Activated T-cell treated with anti-CD3 and anti-CD28 coated beads, Interleukin-2, amount 50 U/mL, for 72 hours (primary cell): ENCODE measurements at places on chromosomes 16 and 17.

DNA sequence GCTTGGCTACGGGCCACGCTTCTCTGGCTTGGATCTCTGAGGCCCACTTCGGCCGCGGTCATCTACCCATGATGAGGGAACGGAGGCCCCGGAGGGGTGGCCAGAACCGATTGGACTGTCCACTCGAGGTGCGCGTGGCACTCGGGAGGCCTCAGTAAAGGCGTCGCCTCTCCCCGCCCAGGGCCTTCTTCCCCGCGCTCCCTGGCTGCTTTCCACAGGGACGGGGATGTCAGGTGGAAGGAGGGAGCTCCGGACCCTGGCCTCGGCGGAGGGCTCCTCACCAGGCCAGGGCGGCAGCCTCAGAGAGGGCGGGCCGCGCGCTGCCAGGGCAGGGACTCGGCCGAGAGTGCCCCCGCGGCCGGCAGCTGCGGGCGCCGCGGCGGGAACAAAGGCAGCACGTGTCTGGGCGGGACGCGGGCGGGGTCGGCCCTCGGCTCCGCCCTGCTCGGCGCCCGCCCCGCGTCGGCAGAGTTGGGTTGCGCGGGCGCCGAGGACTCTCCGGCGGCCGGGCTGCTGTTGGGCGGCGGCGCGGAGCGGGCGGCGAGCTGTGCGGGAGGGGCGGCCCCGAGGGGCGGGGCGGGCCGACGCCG lies 587 bp upstream of the CDK5R1 start:
- peak overlapping the region; percentile 87 for H3K4me3 ChIP-seq
- H3K27ac ChIP-seq = peak overlapping the region; percentile 94
- peaks cover 54% of the 10 kb centered on the region for H3K4me1 ChIP-seq
- H3K27me3 ChIP-seq = no peaks in the 10 kb centered on the region
- H3K36me3 ChIP-seq = peaks cover 18% of the 10 kb centered on the region

DNA sequence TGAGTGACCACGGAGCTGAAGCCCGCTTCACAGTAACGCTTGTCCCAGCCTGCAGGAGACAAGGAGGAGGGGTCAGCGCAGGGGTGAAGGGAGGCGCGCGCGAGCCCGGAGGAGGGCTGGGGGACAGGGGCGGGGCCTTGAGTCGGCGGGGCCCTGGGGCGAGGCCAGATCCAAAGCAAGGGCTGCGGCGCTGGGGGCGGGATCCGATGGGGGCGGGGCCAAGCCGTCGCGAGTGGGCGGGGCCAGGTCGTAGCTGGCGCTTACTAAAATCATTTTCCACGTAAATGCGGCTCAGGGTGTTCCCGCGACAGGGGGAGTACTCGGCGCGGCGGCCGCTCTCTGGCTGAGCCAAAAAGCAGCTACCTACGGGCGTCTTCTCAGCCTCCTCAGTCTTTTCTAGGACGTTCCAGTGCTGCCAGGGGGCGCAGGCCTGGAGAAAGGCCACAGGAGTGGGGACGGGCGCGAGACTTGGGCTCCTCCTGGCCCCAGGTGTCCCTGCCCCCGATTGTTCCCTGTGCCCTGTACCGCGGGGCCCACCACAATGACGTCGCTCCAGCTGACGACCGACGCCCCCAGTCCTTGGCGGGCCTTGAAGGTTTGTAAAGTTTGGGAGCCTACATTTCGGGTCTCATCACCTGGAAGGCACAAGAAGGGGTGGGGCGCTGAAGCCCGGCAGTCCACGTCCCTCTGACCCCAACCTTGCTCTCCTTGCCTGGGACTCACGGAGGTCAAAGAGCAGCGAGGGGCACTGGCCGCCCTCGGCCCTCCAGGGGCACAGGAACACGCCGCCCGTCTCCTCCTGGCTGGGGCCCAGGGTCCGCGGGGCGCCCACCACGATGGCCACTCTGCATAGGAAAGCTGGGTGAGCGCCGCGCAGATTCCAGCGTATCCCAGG lies 3.9 kb downstream of the ITGA2B start:
- no peaks in the 10 kb centered on the region for H3K36me3 ChIP-seq
- peak; percentile 90 for DNase-seq
- peaks cover 21% of the 10 kb centered on the region for H3K4me1 ChIP-seq
- H3K4me3 ChIP-seq = peak overlapping the region; percentile 80
- peaks cover 36% of the 10 kb centered on the region for H3K27me3 ChIP-seq

GRCh38 chr16:70656712-70657263 lies 10.4 kb downstream of the IL34 start:
- no peak overlapping the region for H3K4me3 ChIP-seq
- no peaks in the 10 kb centered on the region for H3K36me3 ChIP-seq
- no peaks in the 10 kb centered on the region for H3K27me3 ChIP-seq
- peaks cover 7% of the 10 kb centered on the region for H3K4me1 ChIP-seq

GRCh38 chr16:77555791-77556190 lies 121.0 kb upstream of the ADAMTS18 start:
- peaks cover 29% of the 10 kb centered on the region for H3K27me3 ChIP-seq
- H3K27ac ChIP-seq = no peak overlapping the region
- no peaks in the 10 kb centered on the region for H3K4me1 ChIP-seq
- no peak overlapping the region for H3K4me3 ChIP-seq

DNA sequence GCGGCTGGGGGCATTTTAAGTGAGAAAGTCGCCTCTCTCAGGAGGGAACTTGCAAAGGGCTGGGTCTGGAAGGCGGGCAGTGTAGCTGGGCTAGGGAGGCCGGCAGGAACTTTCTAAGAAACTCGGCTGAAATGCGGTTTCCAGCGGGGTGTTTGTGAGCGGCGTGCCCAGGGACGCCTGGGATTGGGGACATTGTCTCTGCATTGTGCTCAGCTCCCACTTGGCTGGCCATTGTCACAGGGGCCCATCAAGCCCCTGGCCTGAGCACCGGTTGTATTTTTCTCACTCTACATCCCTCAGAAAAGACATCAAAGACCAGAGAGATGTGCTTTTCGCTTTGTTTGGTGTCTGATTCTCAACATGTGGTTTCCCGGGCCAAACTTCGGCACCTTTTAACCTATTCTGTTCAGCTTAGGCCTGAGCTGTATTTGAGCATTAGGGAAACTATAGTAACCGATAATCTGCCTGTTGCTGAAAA lies 291.1 kb upstream of the IRX3 start:
- H3K27me3 ChIP-seq = peaks cover 33% of the 10 kb centered on the region
- no peaks in the 10 kb centered on the region for H3K36me3 ChIP-seq
- no peak overlapping the region for H3K27ac ChIP-seq
- H3K4me1 ChIP-seq = no peaks in the 10 kb centered on the region
